ENCODE measurements at places on chromosomes 16 and 17.

DNA sequence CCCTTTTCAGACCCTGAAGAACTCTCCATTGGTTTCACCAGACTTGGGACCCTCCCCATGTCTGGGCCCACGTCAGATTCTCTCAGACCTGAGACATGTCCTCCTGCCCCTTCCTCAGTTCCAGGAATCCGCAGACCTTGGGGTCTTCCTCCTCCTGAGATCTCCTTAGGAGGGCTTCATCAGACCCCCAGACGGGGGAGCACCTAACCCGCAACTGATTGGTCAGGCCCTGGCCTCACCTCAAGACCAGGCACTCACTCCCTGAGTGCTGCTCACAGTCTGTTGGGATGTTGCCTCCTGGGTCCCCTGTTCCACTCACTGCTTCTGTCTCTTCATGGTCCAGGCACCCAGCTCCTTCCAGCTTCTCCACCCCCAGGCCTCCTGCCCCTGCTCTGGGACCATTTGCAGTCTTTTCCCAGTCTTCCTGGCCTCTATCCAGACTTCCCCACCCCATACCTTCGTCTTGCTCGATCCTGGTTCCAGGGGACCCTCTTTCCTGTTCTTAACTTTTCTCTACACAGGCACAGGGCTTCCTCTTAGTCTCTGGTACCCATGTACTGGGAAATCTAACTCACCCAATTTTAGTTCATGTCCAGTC is 1.2 kb downstream of the GID4 start:
- DNase-seq, result no peak

DNA sequence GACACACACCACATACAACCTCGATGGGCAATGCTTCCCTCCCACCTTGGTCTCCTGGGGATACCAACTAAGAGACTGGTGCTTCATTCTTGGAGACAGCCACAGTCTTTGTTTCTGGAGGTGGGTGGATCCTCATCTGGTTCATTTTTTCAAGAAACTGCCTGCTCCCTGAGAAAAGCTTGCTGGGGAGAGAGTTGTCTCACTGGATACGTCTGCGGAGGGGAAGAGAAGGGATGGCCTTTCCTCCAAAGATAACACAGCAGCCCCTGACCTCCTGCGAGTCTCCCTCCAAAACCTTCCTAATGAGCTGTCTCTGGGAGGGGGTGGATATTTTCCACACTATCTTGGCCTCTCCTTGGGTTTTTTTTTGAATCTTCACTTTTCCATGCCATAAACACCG is 221.2 kb downstream of the SOX9 start:
- DNase-seq, result no peak

- peak; percentile 34 for DNase-seq
Measured at GRCh38 chr16:81715358-81716196, 63.5 kb upstream of the PLCG2 start.

- no peak for DNase-seq
Measured at GRCh38 chr17:77018504-77018903, 122.3 kb upstream of the SEC14L1 start.

GRCh38 chr16:74309789-74310781 is 13.5 kb downstream of the PSMD7 start:
- DNase-seq, result no peak

DNA sequence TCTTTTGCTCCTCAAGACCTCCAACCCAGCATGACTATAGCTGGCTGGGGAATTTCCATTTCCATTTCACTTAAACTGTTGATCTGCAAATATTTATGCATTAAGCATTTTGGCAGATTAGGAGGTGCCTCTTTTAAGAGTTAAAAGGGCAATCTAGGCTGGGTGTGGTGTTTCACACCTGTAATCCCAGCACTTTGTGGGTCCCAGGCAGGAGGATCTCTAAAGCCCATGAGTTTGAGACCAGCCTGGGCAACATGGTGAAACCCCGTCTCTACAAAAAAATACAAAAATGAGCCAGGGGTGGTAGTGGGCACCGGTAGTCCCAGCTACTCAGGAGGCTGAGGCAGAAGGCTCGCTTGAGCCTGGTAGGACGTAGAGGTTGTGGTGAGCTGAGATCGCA is 17.1 kb downstream of the ANKFY1 start:
- DNase-seq, result no peak

GRCh38 chr17:57471868-57472368 is 215.6 kb downstream of the MSI2 start:
- DNase-seq, result no peak

- DNase-seq, result no peak
Measured at GRCh38 chr17:58403311-58403710, 14.0 kb downstream of the RNF43 start.

GRCh38 chr16:1989209-1990100 is at the start of gene SYNGR3:
Gene SYNGR3, plus strand, starts transcription at chr16:1989970. Its CDS starts 133 bp downstream, at chr16:1990103.
- DNase-seq, result no peak

DNA sequence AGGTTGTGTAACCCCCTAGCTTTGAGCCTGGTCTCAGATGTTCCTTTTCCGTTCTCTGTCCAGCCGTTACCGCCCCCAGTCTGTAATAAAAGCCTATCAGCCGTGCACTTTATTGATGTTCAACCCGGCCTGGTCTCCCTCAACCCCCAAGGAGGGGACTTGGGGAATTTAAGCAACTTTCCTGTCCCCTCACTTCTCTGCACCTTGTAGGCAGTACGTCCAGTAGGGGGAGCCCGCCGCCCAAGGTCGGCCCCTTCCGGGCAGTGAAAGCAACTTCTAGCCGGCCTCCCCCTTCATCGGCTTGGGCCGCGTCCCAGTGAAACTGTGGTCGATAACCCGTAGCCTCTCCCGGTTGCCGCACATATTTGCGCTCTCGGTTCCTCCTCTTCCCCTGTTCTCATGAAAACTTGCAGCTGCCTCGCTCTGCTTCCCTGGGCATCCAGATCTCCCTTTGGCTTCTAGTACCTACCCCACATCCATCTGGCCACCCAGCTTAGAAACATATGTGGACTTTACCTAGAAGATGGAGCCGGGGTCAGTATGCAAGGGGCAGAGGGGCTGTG is 7.9 kb downstream of the PNPO start:
- peak; percentile 77 for DNase-seq

DNA sequence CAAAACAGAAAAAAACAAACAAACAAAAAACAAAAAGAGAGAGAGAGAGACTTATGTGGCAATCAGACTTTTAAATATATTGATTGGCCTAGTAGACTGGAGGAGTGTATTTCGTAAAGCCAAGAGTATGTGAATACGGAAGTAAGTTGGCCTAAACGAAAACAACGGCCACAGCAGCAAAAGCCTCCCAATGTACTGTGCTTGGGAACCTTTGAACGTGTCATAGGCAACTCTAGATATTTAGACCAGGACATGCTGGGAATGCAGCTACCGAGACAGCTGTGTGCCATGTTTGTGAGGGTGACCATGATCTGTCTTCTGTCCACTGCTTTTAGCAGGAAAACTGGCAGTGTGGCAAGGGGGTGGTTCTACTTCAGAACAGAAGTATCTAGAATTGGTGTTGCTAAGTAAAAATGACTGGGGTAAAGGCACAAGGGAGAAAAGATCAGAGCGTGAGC is 7.4 kb downstream of the MAF start:
- DNase-seq, result no peak

GRCh38 chr17:880443-881269 is 98.5 kb downstream of the MRM3 start:
- no peak for DNase-seq

- DNase-seq, result no peak
Measured at GRCh38 chr17:76562734-76563148, 22.9 kb downstream of the PRCD start.

DNA sequence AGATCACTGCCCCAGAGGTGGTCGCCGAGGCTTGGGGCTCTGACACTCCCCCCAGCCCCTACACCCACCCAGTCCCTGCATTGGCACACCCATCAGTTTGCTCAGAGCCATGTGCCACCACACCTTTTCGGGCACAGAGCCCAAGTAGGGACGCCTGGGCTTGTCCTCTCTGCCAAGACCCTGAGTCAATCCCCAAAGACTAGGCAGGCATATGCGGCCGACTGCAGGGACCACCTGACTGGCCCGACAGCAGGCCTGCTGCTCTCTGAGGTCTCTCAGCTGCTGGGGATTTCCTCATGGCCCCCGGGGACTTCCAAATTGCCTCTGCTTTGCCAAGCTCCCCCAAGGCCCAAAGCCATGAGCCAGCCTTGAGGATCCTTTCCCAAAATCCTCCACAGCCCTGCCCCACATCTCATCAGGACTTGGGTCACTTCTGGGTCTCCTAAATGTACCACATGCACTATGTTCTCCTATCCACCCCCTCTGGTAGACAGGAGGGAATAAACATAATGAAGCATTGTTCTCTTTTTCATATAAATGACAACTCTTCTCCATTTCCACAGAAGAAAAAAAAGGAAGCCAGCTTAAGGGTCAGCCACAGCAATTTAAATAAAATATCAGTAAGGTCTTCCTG is 30.6 kb downstream of the MYO18A start:
- no peak for DNase-seq

DNA sequence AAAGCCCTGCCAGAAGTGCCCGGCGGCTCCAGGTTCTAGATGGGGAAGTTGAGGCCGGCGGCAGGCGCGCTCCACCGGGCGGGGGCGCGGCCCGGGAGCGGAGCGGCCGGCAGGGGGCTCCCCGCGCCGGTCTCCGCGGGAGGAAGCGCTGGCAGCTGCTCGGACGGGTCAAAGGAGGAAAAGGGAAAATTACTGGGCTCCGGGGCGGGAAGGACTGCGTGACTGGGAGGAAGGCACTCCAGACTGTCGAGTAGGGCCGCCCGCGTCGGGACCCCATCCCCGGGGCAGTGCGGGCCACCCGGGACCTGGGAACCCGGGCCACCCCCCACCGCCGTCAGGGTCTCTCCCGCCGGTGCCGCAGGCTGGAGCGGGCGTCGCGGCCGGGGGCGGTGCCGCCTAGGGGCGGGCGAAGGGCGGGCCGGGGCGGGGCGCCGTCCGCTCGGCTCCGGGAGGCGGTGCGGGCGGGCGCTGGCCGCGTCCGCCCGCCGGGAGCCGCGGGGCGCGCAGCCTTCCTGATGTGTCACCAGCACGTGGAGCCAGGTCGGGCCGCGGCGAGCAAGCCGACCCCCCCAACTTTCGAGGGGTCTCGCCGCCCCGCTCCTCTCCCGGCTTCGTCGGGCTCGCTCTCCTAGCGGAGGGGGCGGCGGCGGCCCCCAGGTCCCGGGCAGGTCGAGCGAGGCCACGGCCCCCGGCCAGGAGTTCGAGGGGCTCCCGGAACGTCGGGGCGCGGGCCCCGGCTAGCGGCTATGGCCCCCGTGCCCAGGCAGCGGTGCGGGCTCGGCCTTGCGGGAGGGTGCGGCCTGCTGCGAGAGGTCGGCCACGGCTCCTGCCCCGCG is 167.5 kb downstream of the RAB11FIP4 start:
- peak; percentile 30 for DNase-seq

GRCh38 chr17:78956254-78956653 is 23.5 kb downstream of the LGALS3BP start:
- no peak for DNase-seq

All from T-helper 1 cell (primary cell).